ENCODE measurements at places on chromosomes 5 and 9.

DNA sequence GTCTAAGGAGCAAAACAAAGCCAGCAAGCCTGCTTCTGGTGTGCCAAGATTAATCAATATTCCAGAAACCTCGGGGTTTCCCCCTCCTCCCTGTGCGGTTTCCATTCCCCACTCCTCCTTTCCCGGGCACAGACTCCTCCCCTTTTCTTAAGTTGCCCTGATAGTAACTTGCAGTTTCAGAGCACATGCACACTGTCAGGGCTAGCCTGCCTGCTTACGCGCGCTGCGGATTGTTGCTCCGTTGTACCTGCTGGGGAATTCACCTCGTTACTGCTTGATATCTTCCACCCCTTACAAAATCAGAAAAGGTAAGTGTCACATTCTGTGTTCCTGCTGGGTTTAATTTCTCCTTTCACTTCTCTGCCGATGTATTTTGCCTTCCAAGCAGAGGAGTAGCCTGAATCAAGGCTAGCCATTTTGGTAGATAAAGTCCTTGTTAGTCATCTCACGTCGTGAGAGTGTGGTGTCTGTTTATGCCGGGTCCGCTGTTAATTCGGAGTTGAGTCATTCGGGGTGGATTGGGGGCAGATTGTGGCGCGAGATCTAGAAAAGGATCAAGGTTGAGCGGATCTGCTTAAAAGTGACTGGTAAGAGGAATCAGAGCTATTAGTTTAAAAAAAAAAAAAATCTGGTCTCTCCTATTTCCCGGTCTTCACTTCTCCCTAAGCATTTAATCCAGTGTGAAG, at the start of gene SLC1A3:
TSS of gene SLC1A3 (plus strand) at position 179 of the 686 bp plus-strand sequence. CDS start 1,818 bp downstream, outside the sequence.
- DNase-seq = no peak

- DNase-seq = no peak
These were observed 122.2 kb downstream of the SLC28A3 start for GRCh38 chr9:84218322-84218721.

- DNase-seq = no peak
These were observed 258.4 kb upstream of the TAS2R1 start for GRCh38 chr5:9888501-9888901.

- DNase-seq = no peak
These were observed 80.9 kb upstream of the SPOCK1 start for GRCh38 chr5:137580030-137580429.

- no peak for DNase-seq
These were observed 13.7 kb downstream of the DOLPP1 start for GRCh38 chr9:129094387-129095169.

- no peak for DNase-seq
These were observed 14.9 kb downstream of the GLDC start for GRCh38 chr9:6630502-6631206.

DNA sequence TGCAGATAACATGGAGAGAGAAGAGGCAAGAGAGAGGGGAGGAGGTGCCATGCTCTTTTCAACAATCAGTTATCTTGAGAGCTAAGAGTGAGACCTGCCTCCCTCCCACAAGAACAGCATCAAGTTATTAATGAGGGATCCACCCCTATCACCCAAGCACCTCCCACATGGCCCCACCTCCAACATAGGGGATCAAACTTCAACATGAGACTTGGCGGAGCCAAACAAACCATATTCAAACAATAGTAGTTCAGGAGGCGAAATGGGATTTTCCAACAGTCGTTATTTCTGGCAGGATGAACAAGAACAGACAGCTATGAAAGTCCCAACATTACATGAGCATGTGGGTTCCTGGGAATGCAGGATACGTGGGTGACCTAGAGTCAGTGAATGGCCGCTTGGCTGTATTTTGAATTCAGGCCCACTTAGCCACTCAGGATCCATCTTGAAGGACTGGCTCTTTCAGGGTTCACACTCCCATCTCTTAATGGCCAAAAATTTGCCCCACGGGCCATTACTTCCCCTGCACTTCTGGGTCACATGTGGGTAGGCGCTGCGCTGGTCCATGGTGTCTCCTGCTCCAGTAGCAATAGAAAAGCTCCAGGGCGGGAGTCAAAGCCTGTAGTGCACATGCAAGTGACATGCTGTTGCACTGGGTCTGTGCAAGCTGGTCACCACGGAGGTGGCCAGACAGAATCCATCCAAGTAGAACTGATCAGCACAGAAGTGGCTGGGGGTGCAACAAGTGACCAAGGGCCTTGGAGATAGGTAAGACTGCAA, 7.1 kb upstream of the FAF2 start:
- DNase-seq = no peak

DNA sequence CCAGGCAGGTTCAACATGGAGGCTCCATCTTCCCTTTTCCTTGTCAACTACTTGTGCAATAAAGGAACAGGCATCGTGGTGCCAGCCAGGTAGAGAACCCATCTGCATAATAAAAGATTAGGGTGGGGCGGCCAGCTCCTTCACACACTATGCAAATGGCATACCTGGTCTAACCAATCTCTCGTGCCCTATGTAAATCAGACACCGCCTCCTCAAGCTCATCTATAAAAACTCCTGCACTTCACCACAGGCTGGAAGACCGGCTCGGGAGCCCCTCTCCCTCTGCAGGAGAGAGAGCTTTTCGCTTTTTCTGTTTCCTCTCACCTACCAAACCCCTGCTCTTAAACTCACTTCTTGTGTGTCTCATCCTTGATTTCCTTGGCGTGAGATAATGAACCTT, 244.3 kb upstream of the PUM3 start:
- no peak for DNase-seq
